ENCODE measurements at places on chromosomes 12 and 14.

DNA sequence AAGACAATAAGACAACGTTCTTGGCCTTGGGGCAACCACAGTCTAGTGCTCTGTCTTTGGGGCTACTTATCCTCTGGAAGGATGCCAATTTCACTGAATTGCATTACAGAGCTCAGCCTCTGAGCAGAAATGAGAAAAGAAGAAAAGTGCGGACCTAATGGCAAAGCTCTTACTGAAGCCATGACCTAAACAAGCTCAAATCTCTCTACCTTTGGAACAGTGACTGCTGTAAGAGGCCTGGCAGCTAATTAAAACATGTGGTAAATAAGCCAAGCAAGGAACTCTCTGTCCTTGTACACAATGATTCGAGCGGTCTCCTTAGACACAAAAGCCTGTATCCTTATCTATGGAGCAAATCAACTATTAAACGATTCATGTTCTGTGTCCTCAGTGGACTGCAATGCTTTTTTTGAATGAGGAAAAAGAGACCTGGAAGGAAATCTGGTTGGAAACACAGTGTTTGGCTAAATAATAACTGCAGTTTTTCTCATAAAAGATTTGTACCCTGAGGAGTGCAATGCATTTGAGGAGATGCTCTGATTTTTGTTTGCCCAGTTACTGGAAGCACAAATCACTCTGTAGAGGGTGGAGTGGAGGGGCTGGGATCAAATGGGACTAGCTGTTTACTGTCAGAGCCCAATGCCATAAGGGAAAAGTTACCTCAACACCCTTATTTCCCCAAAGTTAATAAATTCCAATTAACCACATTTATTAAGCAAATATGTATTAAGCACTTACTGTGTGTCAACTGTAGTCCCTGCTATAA is 113.9 kb downstream of the NDUFA12 start:
- DNase-seq = no peak

- no peak for DNase-seq
Measured at GRCh38 chr12:13436696-13437391, 240.3 kb downstream of the EMP1 start.

GRCh38 chr14:85421186-85421877 is 108.6 kb upstream of the FLRT2 start:
- DNase-seq = no peak

GRCh38 chr12:90015228-90015627 is 306.6 kb upstream of the ATP2B1 start:
- DNase-seq = no peak

DNA sequence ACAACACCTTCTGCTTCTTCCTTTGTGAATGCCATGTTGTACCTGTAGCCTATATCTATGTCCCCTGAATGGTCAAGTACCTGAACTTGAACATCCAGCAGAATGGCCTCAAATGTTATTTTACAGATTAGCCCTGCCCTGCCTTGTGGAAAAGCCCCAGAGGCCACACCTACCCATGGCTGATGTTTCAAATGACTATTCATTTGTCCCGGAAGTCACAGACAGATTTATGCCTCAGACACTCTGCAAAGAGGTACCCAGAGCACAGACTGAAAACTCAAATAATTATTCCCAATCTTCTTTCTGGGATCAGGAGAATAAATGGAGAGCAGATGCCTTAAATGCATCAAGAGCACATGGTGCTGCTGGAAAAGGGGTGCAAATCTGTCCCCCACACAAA is 13.0 kb upstream of the DPF3 start:
- no peak for DNase-seq

- peak; percentile 27 for DNase-seq
Measured at GRCh38 chr12:92362785-92363184, 217.1 kb upstream of the BTG1 start.

All from CD4-positive, alpha-beta T cell treated with Interleukin-17A for 4 hours (primary cell).